NCI-H1092 (cell line): ENCODE measurements at places on chromosomes 6 and 20.

DNA sequence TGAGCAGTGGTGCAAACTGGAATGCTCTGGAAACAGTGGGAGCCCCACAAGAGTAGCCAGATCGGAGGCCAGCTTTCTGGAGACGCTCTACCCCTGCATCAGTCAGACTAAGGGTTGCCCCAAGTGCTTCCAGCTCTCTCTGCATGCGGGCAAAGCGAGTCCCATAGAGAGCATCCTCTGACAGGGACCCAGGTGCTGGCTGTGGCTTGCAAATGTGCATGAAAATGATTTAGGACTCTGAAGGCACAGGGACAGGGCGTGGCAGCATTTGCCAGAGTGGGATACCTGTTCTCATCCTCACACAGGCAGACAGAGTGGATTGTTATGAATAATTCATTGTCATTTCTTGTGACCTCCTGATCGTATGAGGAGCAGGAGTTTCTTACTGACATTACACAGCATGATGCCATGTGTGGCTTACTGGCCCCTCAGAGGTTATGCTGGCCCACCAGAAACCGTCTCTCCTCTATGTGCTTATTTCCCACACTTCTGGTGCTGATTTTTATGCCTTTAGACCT is 10.3 kb downstream of the RIN2 start:
- DNase-seq, result no peak

DNA sequence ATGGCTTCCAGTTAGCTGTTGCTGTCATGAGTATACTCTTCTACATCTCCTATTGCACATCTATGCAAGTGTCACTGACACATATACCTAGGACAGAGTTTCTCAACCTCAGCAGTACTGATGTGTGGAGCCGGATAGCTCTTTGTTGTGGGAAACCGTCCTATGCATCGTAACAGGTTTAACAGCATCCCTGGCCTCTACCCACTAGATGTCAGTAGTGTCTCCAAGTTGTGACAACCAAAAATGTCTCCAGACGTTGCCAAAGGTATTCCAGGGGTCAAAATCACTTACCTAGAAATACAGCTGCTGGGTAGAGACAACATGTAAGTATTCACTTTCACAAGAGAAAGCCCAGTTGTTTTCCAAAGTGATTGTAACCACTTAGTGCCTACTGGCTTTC is 637.6 kb downstream of the RNF144B start:
- peak; percentile 46 for DNase-seq

- no peak for DNase-seq
These were observed 7.8 kb downstream of the CUL9 start for GRCh38 chr6:43189776-43190304.

- no peak for DNase-seq
These were observed 46.3 kb downstream of the GOPC start for GRCh38 chr6:117555882-117556498.

DNA sequence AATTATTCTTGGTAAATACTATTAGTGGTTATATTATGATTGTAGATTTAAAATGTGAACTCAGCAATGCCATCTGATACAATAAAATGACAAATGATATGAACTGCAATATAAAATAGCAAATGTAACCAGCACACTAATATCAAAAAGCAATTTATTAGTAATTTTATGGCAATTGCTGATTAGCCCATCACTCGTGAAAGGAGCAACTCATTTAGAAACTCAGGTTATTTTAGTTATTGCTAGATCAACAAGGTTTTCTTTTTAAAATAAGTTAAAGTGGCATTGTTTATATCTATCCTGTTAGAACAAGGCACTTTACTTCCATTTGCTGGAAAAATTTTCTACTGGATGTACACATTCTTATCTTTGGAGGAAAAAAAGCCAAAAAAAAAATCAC is 18.4 kb upstream of the MCUR1 start:
- no peak for DNase-seq

GRCh38 chr6:98037571-98037970 is 754.6 kb upstream of the MMS22L start:
- DNase-seq, result no peak

GRCh38 chr6:15326067-15326614 is 80.3 kb downstream of the JARID2 start:
- no peak for DNase-seq

- DNase-seq, result peak; percentile 35
These were observed 149.1 kb downstream of the MTHFD1L start for GRCh38 chr6:151014404-151015100.

DNA sequence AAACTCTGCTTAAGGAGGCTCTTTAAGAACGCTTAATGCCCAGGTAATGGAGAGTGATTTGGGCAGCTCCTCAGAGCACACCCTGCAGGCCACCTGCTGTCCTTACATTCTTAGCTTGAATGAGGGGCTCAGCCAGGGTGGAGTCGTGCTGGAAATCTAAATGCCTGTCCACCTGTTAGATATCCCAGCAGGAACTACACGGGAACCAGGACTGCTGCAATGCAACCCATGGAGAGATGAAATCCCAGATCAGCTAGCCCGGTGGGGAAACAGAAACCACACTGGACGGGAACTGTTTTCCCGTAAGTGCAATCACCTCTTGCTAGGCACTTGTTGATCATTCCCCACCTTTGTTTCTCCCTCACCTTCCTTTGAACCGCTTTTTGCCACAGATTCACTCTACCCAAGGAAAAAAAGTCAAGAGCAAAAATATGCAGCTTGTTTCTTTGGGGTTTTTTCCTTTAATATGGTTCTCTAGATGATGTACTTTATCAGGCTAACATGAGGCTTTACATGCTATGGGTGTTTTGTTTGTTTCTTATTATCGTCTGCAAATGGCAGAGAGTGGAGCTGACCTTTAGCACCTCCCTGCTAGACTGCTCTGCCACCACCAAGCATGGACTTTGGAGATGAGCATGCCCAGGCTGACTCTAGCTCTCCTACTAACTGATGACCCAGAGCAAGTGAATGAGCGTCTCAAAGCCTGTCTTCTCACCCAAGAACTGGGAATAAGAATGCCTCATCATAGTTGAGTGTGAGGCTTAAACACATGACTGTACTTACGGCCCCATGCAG is 125.9 kb upstream of the TNFAIP3 start:
- DNase-seq, result no peak

DNA sequence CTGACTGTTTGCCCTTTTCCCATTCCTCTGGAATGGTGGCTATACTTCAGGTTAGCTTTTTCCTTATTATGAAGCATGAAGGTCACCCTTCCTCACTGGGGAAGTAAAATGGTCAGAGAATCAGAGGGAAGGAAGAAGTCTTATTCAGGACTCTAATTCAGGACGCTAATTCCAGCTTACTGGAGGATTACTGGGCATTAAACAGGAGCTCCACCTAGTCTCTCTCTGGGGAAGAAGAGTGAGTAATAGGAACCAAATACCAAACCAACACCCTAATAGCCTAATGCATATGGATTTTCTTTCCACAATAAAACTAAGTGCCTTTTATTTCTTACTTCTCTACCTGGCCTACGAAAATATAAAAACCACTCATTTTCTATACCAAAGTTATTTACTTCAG is 10.1 kb downstream of the CRISP1 start:
- no peak for DNase-seq

DNA sequence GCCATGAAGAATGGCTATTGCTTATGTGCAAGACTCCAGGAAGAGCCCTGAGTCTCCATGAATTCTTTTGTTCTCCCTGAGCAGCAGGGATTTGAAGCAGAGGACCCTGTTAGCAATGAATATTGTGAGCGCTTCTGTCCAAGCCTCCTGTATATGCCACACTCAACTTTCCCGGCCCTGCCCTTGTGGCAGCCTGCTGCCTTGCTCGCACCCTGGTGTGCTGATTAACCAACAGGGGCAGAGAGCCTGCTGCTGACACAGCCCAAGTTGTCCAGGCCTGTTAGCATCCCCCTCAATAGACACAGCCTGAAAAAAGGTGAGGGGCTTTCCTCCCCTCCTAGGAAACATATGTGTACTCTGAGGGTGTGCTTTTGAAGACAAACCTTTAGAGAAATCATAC is 131.4 kb downstream of the BMP2 start:
- no peak for DNase-seq

DNA sequence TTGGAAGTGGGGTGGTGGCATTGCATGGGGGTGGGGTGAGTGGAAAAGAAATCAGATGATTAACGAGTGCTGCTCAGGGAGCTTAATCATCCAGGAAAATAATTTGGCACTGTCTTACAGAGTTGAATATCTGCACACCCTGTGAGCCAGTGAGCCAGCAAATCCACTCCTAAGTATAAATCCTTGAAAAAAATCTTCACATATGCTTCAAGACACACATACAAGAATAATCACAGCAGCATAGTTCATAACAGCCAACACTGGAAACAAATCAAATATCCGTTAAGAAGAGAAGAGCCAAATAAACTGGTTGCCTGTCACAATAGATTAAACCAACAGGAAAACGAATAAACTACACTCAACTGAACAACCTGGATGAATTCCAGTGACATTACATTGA is 62.8 kb downstream of the SAMD3 start:
- DNase-seq, result no peak

GRCh38 chr20:36504295-36504694 is 37.0 kb upstream of the MYL9 start:
- DNase-seq, result no peak

- peak; percentile 18 for DNase-seq
These were observed 21.2 kb upstream of the BHLHE23 start for GRCh38 chr20:63027922-63028389.

DNA sequence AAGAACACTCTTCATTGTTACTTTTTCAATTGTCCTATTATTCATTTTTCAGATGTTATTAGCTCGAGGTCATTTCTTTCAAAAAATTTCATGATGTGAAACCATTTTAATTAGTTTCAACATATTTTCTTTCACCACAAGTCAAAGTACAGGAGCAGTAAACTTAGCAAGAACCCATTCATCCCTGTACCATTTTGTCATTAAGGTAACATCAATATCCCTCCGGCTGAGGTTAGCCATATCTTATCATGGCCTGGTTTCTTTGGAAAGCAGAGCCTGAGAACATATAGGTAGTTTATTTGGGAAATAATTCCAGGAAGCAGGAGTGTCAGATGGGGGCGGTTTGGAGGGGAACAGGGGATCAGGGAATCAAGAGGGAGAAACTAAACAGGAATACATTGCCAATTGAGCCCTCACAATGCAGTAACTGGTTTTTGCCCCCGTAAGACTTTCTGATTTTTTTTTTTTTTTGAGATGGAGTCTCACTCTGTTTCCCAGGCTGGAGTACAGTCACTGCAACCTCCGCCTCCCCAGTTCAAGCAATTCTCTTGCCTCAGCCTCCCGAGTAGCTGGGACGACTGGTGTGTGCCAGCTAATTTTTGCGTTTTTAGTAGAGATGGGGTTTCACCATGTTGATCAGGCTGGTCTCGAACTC is 83.7 kb downstream of the MKKS start:
- DNase-seq, result no peak

- no peak for DNase-seq
These were observed 22.5 kb upstream of the PRIM2 start for GRCh38 chr6:57294862-57295445.

GRCh38 chr6:12245763-12246718 is 44.1 kb upstream of the EDN1 start:
- no peak for DNase-seq

DNA sequence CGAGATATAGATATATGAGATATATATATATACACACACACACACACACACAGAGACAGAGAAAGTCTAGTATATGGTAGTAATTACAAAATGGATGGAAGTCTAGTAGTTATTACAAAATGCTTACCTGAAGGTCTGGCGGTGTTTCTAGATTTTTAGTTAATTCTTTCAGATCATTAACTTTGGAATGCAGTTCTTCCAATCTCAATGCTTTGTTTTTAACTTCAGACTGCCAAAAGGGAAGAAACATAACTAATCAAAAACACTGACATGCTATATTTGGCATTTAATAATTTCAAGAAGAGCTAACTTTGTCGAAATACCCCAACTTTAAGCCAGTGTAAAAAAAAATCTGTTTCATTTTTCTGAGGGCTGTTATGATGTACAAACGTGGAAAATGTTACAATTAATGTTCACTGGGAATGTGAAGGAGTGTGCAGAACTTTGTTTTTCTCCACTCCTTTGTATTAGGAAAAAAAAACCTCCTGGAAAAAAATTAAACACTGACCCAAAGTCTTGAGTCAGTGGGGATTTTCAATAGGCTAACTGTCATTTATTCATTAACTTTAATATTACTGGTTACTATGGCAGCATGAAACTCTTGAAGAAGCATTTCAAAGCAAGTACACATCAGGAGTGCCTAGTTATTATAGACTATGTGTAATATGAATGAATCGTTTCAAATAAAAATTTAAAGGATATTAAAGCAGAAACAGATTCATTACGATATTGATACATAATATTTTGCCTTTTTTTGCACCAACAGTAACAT is 232.9 kb downstream of the SYNE1 start:
- DNase-seq, result no peak

DNA sequence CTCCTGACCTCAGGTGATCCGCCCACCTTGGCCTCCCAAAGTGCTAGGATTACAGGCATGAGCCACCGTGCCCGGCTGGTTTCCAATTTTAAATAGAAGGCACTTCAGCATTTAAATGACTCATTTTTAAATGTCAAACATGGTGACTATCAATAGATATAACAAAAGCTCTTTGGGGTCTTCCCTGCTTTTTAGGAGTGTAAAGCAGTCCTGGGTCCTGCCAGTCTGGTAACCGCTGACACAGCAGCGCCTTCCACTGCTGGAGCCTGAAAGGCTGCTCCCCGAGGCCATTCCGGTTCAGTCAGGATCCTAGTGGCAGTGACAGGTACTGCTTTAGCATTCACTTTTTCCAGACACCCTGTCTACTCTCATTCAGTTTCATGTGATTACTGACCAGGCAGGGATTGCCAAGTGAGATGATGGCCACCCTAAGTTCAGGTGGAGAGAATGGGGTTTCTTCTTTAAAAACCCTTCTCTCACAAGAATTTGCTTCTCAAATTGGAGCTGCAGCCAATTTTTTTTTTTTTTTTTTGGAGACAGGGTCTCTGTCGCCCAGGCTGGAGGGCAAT is 5.1 kb downstream of the DIDO1 start:
- DNase-seq, result no peak

- DNase-seq, result no peak
These were observed 38.1 kb upstream of the NOX3 start for GRCh38 chr6:155493694-155494143.

DNA sequence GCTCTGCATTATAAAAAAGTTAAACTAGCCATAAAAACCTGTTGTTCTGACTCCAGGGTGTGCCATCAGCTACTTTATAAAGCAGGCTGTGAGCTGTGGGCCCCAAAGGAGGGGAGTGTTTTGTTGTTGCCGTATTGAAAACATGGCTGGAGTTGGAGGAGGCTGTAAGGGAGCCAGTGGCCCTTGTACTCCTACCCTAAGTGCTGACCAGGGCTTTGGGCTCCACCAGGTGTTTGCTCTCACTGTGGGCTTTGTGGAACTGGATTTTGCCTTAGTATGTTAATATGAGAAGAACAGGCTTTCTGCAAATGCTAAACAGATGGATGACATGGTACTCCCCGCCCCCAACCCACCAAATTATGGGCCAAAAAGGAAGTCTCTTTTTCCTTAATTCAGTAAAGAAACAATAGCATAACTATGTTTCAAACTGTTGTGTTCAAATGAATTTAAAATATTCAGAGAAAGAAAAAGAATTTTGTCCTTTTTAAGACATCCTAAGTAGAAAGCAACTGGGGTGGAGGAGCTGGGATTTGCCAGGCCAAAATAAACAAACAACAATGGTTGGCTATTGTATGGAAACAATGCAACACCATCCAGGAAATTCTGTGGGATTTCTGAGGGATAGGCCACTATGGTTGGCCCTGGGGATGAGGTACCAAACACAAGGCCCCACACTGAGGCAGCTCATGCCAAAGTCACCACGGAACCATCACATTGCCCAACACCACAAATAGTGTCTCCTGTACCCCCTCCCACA is 63.3 kb downstream of the PLCG1 start:
- DNase-seq, result no peak
